ENCODE measurements at places on chromosomes 11 and 22.

- DNase-seq = no peak
These were observed 79.2 kb downstream of the WNT7B start for GRCh38 chr22:45897736-45898135.

- no peak for DNase-seq
These were observed 48.2 kb downstream of the RTL6 start for GRCh38 chr22:44449683-44450425.

DNA sequence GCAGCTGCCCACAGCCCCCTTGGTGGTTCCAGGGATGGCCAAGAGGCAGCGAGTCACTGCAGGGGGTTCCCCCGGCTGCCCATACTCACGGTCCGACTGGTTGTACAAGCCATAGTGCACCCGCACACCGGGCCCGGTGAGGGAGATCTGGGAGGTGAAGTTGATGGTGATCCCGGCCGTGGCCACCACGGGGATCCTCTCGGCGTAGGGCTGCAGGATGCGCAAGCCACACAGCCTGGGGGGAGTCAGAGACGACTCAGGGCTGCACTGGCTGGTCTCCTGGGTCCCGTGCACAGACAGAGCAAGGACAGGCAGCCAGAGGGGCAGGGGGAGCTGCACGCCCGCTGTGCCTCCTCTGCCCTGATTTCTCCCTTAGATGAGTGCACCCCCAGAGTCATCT lies 23.5 kb downstream of the KCTD17 start:
- no peak for DNase-seq

DNA sequence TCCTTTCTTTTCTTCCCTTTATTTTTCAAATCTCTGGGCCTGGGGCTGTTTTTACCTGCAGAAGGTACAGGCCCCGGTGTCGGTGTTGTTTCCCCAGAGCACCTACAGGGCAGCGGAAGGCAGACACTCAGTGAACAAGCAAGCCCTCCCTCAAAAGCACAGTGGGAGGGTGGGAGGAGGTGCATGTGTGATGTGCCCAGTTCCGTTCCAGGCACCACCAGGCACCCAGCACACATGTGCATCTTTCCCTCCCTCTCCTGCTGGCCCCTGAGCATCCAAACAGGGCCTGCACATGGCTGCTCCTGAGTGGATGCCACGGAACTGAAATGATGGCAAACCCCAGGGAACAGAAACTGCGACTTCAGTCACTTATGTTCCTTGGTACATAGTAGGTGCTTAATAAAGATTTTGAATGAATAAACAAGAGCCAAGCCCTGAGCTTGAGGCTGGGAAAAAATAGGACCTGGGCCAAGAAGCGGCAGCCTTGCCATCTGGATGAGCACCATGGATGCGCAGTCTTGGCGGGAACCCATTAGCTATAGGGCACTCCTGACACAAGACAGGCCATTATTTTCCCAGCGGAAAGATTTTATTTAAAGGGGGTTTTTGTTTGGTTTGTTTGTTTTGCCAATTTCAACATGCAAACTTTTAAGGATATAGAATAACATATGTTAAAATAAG lies 47.8 kb downstream of the ARRB1 start:
- DNase-seq = no peak

DNA sequence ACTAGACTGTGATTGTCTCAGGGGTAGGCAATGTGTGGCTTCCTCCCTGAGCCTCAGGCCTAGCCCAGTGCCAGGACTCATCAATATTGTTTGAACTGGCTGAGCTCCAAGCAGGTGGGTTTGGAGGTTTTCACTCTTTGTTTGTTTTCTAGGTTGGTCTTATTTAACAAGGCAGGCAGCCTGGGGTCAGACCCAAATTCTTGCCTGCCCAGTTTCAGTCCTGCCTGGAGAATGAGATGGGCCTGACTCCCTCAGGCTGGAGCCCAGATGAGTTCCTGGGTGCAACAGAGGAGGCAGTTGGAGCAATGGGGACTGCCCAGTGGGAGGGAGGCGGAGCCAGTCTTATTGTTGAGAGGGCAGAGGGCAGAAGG lies 28.3 kb upstream of the TP53I11 start:
- DNase-seq = no peak

DNA sequence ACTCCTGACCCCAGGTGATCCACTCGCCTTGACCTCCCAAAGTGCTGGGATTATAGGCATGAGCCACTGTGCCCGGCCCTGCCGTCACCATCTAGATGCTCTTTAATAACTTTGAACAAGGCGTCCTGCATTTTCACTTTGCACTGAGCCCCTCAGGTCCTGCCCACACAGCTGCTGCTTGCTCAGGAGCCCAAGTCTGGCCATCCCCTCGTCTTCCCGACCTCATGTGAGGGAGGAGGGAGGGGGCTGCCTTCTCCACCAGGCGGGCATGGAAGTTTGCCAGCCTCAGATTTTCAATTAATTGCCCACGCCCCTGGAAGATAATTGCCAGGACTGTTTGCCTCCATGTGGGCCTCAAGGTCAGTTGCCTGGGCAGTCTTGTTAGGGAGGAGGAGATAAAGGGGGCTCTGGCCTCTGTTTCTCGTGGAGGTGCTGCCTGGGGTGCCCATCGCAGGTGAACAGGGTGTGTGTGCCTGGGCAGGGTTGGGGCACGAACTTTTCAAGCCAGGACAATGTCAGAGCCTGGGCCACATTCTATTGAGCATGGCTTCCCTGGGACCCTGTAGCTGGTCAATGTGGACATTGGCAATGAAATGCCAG lies 27.9 kb upstream of the MYEOV start:
- DNase-seq = no peak

- DNase-seq = no peak
These were observed 77.2 kb downstream of the KCNQ1 start for GRCh38 chr11:2521733-2522630.

DNA sequence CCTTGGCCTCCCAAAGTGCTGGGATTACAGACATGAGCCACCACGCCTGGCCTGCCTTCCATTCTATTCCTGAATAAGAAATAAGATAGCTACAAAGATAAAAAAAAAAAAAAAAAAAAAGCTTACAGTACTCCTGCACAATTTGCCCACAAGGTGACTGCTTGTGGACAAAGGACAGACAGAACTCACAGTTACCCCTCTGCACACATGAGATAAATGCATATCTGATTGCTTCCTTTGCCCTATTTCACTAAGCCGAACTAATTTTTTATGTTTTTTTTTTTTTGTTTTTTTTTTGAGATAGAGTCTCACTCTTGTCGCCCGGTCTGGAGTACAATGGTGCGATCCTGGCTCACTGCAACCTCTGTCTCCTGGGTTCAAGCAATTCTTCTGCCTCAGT lies 23.6 kb upstream of the HSPA8 start:
- DNase-seq = no peak

GRCh38 chr11:107996006-107996776 lies 12.5 kb upstream of the CUL5 start:
- DNase-seq = no peak

- no peak for DNase-seq
These were observed at the start of gene SPDYC for GRCh38 chr11:65170058-65170534. TSS of gene SPDYC (plus strand) at chr11:65170233. CDS start at chr11:65171358, 1,125 bp downstream.

DNA sequence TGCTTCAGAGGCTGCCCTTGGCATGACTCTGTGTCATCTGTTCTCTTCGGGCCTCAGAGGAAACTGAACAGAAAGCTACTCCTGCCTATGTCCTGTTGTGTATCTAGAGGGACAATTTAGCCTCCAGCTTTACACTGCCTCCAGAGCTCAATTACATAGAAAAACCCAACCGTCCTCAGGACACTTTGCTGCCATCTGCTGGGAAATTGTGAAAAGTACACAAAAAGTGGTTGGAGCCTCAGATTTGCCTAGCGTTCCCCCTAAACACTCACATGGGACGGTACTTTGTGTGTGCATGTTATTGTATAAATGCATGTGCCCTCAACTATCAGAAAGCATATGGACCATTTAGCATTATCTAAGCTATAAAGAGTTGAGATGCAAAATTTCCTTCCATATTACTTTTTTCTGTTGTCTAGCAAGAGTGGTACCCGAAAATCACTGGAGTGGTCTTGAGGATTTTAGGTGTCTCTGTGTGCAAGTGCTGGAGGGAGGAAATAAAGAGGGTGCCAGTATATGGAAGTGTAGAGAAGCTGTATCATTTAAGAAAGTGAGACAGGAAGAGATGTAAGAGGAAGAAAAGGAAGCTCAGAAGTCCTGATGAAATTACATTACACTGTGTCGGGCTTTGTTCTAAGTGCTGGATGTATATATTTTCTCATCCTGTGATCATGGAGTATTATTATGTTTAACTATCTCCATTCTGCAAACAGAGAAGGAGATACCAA lies 8.7 kb upstream of the MS4A4E start:
- DNase-seq = peak; percentile 38

DNA sequence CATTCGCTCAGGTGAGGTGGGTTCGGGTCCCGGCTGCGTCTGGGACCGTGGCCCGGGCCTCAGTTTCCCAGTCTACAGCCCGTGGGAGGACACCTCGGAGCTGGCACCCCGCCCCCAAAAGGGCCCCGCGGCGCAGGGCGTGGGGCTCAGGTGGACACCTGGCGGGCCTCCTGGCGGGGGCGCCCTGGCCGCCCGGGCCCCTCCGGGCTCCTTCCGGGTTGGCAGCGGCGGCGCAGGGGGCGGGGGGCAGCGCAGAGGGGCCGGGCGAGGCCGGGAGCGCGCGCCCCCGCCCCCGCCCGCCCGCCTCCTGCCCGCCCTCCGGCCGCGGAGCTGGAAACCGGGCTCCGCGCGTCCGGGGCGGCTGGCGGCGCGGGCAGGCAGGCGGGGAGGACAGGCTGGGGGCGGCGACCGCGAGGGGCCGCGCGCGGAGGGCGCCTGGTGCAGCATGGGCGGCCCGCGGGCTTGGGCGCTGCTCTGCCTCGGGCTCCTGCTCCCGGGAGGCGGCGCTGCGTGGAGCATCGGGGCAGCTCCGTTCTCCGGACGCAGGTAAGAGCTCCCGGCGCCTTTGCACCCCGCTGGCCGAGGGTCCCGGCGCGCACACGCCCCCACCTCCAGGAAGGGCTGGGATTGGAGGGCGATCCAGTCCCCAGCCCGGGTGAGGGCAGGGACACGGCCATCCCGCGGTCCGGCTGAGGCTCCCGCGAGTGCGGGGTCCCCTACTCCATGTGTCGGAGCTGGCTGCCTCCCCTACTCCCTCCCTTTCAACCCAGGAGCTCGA lies at the start of gene EMID1:
EMID1 (plus strand) TSS at position 303 of the 778 bp plus-strand sequence; CDS start at position 446, 143 bp downstream.
- DNase-seq = peak; percentile 86

GRCh38 chr11:100760744-100761143 lies 73.7 kb downstream of the ARHGAP42 start:
- no peak for DNase-seq

GRCh38 chr11:128488471-128488870 lies 98.9 kb downstream of the ETS1 start:
- DNase-seq = no peak

All from GM20000 (cell line).